ENCODE measurements at places on chromosomes 5 and 9.
A peak's percentile ranks its signal among the peaks of the same experiment; 100 is the strongest.

- no peak for DNase-seq
Observed at GRCh38 chr5:163855754-163856153, 350.3 kb downstream of the MAT2B start.

DNA sequence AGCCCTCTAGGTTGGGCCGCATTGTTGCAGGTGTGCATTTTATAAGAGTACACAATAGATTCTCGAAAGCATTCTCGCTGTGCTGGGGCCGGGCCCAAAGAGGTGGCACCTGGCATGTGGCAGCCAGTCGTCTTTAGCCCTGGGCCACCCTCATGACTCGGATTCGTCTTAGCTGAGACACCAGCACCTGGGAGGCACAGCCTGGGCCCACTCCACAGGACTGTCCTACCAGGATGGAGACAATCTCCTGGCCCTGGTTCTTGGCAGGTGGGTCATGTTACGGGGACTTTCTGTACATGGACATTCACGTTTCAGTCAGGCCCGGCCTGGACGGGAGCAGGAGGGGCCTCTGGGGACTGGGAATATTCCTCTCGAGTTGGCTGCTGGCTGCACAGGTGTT is 212.5 kb downstream of the FANCC start:
- DNase-seq: no peak

GRCh38 chr9:76474419-76474818 is 15.4 kb downstream of the GCNT1 start:
- no peak for DNase-seq

- no peak for DNase-seq
Observed at GRCh38 chr9:126347911-126348760, 21.5 kb downstream of the MVB12B start.

DNA sequence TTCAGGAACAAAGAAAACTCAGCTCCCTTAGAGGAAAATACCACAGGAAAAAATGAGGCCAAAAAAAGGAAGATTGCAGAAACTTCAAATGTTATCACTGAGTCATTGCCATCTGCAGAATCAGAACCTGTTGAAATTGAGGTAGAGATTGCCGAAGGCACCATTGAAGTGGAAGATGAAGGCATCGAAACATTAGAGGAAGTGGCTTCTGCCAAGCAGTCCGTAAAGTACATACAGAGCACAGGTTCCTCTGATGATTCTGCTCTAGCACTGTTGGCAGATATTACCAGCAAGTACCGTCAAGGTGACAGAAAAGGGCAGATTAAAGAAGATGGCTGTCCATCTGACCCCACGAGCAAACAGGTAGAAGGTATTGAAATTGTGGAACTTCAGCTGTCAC is 30.8 kb upstream of the NIM1K start:
- peak; percentile 20 for DNase-seq

DNA sequence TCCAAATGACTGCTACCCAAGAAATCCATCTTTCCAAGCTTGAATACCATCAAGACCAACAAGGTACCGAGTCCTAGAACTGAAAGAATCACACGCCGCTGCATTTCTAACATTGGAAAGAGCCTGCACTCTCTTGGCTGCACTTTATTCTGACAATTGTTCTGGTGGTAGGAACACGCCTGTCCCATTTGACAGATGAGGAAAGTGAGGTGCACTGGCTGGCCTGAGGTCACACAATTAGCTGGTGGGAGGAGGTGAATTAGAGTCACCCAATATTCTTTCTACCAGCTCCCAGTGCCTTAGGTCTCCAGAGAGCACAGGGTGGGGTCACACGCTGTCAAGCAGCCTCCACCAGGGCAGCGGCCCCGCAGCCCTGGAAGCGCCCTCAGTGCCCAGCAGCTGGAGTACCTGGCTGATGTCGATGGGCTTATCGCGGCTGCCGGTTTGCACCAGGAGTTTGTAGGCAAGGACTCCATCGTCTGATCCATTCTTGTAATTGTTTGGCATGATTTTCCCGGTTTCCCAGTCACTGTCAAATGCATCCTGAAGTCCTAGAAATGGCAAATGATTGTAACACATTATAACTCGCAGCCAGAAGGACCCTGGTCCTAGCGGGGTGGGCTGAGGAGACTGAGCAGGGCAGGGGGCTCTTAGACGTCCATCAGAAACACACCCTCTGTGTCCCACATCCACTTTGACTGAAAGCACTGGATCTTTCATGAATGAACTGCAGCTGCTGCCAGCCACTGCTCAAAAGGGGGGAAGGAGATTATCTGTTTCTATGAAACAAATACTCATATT is 55.1 kb downstream of the PTCH1 start:
- no peak for DNase-seq

DNA sequence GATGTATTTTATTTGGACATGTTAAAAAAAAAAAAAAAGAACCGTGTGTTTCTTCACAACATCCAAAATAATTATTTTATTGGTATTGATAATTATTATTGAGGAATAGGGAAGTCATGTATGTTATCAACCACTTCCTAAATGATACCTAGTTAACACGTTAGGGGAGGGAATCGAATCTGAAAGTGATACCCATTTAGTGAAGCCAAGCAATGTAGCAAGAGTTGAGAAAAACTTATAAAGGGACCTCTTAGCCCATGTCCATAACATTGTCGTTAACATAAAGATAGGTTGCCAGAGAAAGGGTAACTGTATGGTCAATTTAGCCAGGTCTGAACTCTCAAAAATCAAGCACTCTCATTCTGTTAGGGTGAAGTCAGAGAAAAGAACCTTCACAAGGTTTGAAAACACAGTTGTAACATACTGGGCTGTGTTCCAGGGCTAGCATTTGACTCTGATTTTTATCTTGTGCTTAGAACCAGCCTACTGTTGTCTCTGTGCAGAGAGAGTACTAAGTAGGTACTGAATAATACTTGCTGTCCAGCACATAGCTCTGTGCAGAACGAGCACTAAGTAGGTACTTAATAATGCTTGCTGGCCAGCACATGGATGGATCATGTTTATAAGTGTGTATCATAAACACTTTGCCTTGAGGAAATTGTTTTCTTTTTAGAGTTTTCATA is 60.4 kb downstream of the GHR start:
- no peak for DNase-seq

- DNase-seq: peak; percentile 74
Observed at GRCh38 chr9:130172858-130173665, 858 bp downstream of the NCS1 start.

DNA sequence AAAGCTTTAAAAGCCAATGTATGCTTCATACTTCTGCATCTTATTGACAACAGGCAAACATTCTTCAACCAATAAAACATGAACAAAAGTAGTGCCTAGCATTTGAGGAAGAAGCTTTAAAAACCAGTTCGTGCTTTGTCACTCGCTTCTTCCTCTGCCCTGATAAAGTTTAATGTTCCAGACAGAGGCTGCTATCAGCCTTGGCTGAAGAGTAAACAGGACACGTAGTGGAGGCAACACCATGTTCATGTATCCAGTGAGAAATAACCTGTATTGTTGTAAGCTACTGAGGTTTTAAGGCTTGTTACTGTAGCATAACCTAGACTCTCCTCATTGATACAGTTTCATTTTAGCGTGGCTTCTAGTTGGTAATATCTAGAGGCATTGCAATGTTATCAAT is 3.2 kb upstream of the FUBP3 start:
- DNase-seq: no peak

DNA sequence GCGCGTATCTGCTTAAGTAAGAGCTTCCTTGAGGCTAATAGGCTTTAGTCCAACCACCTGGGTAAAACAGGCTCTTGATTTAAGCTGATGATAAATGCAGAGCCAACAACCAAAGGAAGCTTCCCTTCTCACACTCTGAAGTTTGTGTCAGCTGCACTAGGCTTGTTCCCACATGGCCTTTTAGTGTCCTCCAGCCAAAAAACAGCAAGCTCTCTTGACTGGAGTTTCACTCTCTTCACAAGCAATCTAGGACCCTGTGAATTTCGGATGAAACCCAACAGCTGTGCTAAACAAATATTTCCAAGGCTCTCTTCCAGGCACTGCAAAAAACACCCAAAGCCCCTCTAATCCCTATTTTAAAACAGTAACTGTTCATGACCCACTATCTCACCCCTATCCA is 63.9 kb downstream of the SAXO1 start:
- no peak for DNase-seq

DNA sequence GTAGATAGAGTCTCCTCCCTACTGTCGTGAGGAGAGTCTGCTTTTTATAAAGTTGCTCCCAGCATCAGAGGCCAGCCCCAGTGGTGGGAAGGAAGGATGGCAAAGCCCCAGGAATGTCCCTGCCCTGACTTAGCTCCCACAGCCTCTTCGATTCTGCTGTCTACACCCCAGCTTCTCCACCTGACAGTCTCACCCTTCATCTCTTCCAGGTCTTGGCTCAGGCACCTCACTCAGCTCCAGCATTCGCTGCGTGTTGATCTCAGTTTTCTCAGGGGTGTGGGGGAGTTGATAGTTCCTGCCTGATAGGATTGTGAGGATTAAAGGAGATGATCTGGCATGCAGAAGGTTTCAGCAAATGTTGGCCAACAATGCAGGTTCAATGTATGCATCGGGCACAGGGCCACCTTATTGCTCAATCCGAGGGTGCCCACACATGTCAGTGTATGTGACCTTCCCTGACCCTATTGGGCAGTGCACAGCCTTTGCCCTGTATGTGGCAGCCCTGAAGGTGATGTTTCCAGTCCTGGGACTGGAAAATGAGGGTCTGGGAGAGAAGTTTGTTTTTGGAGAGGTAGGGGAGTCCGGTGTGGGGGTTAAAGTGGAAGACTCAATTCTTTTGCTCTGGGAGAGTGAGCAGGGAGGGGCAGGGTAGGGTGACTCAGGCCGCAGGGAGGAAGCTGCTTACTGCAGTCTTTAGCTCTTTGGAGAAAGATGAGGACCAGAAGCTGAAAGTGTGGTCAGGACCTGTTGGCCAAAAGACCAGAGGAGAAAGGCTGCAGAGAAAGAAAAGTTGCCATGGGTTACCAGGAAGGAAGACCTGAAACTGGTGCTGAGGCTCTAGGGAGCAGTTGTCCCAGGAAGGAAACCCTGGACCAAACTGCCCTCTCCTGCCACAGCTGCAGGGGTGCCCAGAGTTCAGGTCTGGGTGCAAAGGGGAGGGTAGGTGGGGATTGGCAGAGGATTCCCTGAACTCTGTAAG is 153.2 kb downstream of the MACROH2A1 start:
- DNase-seq: no peak

DNA sequence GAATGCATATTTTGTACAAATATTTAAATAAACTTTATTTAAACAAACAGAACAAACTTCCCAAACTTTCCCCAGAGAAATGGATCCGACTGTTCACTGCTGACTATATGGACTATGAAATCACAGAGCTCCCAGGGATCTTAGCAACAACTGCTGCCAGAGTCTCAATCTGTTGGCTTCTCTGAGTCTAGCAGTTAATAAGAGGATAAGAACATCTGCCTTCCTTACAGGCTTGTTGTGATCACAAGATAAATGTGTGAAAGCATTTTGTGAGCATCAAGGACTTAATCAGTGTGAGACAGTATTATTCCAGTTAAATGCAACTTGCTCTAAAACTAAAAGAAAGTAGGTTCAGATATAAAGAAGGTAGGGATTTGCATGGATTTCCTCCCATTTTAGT is 31.4 kb upstream of the MYOT start:
- no peak for DNase-seq

GRCh38 chr9:113564498-113565237 is 101.1 kb downstream of the RGS3 start:
- no peak for DNase-seq

DNA sequence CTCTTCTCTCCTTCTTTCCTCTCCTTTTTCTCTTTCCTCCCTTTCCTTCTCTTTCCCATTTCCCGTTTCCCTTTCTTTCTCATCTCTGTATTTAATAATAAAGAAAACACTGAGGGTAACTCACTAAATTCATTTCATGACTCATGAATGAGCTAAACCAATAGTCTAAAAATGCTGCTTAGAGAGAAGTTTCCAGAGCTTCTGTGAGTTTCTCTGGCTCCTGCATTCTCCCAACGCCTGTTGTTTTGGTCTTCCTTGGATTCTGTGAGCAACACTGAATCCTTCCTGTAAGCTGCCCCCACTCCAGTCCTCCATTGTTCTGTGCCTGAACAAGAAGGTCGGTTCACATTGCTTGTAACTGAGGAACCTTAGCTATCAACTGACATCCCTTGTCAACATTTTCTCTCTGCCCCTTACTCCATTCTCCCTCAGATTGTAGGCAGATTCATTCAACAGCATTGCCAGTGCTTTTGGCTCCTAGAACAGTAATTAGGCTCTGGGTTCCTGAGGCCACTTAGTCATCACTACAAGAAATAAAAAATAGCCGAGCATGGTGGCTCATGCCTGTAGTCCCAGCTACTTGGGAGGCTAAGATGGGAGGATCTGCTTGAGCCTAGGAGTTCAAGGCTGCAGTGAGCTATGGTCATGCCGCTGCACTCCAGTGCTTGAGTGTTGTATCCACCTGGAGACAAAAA is 237.7 kb upstream of the KLF4 start:
- DNase-seq: no peak

DNA sequence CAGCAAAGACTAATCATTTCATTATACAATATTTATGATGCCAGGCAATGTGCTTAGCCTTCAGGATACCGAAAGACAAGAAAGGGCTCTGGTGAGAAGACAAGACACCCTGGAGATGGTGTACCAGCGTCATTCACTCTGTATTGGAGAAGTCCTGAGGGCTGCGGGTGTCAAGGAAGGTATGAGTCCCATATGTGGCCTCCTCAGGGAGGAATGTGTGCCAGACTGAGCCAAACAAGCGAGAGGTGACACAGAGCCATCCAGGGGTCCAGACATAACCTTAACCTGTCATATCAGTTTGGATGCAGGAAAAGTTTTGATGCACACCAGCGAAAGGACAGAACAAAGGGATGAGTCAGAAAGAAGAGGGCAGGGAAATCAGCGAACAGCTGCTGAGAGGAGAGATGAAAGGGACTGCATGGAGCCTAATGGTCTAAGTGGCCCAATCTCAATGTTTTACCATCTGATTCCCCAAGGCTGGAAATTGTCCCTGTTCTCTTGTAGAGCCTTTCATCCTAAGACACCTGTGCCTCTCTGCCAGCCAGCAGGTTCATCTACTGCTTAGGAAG is 38.9 kb downstream of the ADRA1B start:
- no peak for DNase-seq

GRCh38 chr5:35096216-35096615 is 48.5 kb upstream of the AGXT2 start:
- no peak for DNase-seq

DNA sequence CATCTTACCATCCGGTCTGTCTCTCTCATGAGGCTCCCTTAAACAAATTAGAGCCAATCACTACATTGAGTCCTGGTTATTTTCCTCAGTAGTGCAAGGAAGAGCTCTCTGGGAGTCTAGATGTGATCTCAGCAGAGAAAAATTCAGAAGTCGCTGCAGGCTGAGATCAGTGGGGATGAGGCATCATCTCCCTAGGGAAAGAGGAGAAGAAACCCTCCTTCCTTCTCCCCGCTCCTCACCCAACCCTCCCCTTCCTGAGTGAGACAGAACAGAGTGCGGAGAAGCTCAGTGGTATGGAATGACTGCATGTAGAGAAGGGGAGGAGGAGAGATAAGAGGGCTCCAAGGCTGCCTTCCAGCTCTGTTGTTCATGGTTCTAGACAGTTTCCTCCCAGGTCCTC is 80.5 kb downstream of the PAPPA start:
- DNase-seq: no peak

- peak; percentile 57 for DNase-seq
Observed at GRCh38 chr5:170632985-170633234, 129.1 kb downstream of the KCNIP1 start.

All from activated CD8-positive, alpha-beta memory T cell treated with anti-CD3 and anti-CD28 coated beads, Interleukin-2, amount 50 U/mL, for 4 hours (primary cell).